ENCODE measurements at places on chromosomes 4 and X. TPM values are rescaled to one million over a fixed set of nuclear protein-coding genes. Genes with fewer than 3 reads are reported as not detected.

DNA sequence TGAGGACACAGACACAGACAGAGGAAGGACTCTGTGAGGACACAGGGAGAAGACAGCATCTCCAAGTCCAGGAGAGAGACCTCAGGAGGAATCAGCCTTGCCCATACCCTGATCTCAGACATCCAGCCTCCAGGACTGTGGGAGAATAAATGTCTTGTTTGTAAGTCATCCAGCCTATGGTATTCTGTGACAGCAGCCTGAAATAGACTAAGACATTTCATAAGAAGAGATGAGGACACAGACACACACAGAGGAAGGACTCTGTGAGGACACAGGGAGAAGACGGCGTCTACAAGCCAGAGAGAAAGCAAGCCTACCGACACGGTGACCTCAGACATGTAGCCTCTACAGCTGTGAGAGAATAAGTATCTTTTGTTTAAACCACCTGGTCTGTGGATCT is 112.1 kb downstream of the DHRSX start:
- DNase-seq: no peak

The CFAP99 gene
- not detected for total RNA-seq

GRCh38 chr4:54473077-54473545 is 184.6 kb upstream of the KIT start:
- no peak for DNase-seq

The APBB2 gene
- total RNA-seq: 122 TPM

The RASL11B gene
- total RNA-seq: 0.58 TPM

- DNase-seq: no peak
Observed at GRCh38 chr4:152485726-152486276, 50.1 kb downstream of the FBXW7 start.

The MAMLD1 gene
- 3.6 TPM for total RNA-seq

DNA sequence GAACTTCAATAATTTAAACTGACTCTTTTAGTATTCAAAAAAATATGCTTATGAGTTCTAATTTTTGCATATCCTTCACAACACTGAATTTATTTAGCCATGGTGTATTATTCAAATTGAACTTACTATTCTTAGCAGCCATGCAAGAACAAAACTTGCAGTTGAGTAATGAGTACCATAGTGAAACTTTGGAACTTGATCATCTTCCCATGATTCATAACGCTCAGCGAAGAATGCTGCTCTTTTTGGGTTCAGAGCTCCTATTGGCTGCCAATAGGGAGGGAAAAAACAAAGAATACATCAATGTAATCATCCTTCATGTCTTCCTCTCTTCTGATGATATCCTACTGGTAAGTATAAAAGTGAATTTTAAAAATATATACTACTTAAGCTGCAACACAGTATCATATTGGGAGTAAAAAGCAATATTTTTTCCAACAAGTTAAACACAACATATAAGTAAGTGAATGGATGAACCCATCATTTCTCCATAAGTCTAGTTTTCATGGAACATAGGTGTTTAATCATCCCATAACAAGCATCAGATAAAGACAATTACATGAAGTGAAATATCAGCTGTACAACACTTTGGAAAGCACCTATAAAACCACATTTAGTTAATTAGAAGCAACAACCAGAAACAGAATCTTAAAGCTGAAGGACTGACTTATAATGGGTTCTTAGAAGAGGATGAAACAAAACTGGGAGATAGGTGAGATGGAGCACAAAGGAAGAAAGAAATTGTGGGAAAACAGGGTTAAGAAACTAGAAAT is 145.2 kb upstream of the MAB21L2 start:
- DNase-seq: no peak

- DNase-seq: no peak
Observed at GRCh38 chrX:42515939-42516338, 262.0 kb downstream of the PPP1R2C start.

The ART3 gene
- total RNA-seq: 1.2 TPM

GRCh38 chrX:41591906-41592305 is 96.9 kb upstream of the GPR34 start:
- DNase-seq: no peak

The MAGEC2 gene
- not detected for total RNA-seq

The SLC6A14 gene
- not detected for total RNA-seq

DNA sequence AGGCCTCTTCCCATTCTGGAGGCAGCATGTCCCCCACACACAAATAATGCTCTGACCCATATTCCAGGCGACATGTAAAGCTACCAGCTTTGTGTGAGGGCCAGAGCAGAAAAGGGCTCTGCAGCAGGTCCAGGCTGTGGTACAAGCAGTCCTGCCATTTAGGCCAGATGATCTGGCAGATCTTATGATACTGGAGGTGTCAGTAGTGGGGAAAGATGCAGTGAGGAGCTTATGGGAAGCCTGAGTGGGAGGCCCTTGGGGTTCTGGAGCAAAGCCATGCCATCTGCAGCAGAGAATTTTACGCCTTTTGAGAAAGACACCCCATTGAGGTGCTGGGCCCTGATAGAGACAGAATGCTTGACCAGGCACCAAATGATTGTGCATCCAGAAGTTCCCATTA is 7.7 kb downstream of the SYN1 start:
- no peak for DNase-seq

DNA sequence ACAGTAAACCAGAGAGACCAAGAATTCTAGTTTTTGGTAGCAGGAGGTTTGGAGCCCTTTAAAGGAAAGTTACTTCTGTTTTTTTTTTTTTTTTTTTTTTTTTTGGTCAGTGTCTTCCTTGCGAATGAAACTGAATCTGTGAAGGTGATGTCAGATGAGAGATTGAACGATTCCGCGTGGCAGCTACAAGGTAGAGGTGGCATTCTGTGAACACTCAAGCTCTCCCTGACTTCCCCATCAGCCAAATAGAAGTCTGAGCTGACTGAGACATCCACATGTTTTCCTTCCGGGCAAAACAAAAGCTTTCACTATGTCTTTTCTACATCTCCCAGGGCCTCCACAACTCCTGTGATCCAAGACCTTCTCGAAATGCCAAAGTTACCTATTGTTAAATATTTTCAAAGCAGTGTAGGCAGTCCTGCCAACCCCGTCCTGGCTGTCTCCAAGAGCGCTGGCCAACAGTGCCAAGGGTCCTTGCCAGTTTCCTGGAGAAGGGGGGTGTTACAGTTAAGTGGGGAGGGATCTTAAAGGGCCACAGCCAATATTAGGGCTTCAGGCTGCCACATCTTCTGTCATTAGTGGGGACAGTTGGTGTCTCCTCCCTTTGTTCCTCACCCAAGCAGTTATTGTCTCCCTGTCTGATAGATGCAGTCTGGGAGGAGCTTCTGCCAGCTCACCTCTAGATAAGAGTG is 102.9 kb upstream of the SLC34A2 start:
- no peak for DNase-seq

GRCh38 chrX:84441143-84441542 is 61.1 kb downstream of the HDX start:
- no peak for DNase-seq

The SRPX2 gene
- 61.9 TPM for total RNA-seq

DNA sequence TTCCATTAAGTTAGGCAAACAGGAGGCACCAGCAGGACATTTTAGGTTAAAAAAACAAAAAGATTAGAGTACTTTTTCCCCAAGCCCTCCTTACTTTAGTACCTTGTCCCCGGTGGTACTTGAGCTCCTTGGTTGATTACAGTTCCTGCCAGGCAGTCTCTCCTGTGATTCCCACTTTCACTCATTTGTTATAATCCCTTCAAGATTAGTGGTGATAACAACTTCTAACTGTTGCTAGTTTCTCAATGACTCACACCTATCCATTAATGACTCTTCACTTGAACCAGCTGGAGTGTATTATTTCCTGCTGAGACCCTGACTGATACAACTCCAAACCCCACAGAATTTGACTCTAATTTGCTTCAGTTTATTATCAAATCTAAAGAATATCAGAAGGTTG is 765.0 kb upstream of the DIAPH2 start:
- no peak for DNase-seq

DNA sequence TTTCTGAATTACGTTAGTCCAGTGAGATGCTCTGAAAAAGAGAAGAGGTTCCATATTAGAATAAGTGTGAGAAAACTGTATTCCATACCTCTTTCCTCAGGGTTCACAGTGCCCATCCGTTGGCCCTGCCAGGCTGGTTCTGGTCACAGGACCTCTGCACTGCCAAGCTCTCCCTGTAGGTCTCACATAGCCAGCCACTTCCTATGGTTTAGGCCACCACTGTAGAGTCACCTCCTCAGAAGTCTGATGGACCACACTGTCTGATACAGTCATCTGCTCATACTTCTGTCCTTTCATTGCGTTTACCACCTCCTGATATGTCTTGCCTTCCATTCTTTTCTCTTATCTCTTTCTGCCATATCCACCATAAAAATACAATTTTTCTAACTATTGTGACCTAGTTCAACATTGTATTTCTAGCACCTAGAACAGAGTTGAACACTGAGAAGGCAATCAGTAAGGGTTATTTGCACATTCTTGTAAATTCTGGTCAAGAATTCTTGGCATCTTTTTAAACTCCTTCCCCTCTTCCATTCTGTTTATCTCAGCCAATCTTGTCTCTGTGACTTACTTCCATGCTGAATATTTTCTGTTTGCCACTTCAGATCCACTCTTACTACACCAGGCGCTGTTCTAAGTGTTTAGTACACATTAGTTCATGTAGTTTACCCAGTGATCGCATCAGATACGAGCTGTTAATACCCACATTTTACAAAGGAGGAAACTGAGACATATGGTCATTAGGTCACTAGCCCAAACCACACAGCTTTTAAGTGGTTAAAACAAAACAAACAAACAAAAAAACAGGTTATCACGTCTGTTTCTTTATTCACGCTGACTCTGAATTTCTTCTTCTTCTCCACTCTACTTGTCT is 125.6 kb downstream of the CBR4 start:
- DNase-seq: no peak

The COX7B2 gene
- not detected for total RNA-seq

The SLC2A9 gene
- 3.8 TPM for total RNA-seq

All from glomerular endothelial cell (primary cell).